ENCODE measurements at places on chromosomes 6 and 20.

GRCh38 chr6:105821777-105822176 lies 264.4 kb upstream of the PRDM1 start:
- DNase-seq: no peak

- DNase-seq: no peak
Observed at GRCh38 chr6:80226151-80226550, 119.7 kb downstream of the BCKDHB start.

GRCh38 chr6:137019476-137020272 lies 25.1 kb downstream of the IL20RA start:
- no peak for DNase-seq

DNA sequence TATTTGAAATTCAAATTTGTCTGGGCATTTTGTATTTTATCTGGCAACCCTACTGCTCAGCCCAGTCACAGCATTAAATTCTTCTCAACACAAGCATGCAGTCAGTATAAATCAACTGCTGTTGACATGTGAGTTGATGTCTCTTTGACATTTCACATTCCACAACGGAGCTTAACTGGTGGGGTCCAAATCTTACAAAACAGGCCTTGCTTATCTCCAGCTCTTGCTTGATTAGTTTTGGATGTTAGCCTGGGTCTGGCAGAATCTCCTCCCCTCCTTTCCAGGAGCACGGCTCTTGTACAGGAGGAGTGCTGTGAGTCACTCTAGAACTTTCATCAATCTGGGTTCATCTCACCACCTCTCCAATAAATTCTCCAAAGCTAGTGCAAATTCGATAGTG lies 80.8 kb upstream of the PHACTR1 start:
- DNase-seq: no peak

DNA sequence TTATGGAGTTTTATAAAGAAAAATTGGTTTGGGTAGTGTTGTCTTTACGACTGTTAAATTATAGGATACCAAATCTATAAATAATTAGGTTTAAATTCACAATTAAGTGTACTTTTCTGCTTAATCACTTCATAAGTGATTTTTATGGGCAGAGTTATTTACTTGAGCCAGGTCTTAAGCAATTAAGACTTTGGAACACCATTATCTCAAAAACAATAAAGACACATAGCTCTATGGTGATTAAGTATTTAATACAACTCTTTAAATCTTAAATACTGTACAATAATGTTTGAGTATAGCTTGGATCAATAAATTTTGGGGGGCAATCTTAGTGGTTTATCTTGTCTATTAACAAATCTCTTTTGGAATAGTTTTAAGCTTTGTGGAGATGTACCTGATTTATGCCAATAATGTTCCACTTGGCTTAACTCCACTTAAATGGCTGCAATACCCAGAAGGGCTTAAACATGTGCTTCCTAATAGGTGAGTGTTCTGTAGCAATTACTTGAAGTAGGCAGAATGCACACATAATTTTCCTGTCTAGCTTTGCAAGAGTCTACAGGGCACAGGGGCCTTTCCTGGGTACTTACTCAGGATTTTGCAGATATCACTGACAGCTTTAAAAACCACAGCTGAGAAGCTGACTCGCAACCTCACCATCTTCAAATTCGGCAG lies 7.5 kb downstream of the FERMT1 start:
- DNase-seq: no peak

DNA sequence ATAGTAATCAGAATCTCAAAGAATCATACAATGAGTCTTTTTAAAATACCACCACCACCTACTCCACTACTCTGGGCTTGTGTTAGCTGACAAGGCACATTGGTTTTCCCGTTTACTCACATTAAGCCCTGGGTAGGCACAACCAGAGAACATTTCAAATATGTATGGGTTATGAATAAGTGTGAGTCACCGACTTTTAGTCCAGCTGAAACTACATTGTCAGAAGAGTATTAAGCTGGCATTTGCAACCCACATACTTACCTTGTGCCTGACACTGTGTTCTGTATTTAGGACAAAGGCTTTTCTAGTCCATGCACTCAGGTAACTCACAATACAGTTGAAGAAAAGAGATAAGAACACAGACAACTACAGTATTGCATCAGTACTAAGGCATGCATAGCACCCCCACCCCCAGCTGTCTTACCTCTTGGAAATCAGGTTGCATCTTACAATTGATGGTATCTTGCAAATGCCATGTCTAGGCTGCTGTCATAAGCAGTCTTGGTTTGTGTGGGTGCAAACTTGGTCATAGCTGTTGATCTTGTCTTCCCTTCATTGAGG lies 40.3 kb upstream of the AHI1 start:
- DNase-seq: no peak

GRCh38 chr6:11023032-11023431 lies 21.1 kb downstream of the ELOVL2 start:
- DNase-seq: no peak

GRCh38 chr6:2229742-2230141 lies 15.7 kb downstream of the GMDS start:
- DNase-seq: peak; percentile 27

DNA sequence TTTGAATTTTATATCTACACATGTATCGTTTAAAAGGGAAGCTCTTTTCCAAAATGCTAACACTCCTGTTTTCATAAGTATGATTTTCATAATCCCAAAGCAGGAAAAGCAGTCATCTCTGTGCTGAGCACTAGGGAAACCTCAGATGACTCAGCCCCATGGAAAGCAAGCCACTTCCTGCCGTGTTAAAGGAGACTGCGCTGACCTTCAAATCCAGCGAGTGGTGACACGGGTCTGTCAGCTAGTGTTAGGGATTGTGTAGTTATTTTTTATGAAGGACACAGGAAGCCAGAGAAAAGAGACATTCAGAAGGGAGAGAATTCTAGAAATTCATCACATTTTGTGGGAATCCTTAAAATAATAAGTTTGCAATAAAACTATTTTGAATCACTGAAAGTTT lies 57.0 kb upstream of the CD93 start:
- no peak for DNase-seq

GRCh38 chr20:2729251-2729713 lies 36.7 kb downstream of the EBF4 start:
- DNase-seq: no peak

- no peak for DNase-seq
Observed at GRCh38 chr6:20955131-20955530, 420.9 kb downstream of the CDKAL1 start.

GRCh38 chr6:101015541-101015940 lies 134.4 kb upstream of the ASCC3 start:
- no peak for DNase-seq

DNA sequence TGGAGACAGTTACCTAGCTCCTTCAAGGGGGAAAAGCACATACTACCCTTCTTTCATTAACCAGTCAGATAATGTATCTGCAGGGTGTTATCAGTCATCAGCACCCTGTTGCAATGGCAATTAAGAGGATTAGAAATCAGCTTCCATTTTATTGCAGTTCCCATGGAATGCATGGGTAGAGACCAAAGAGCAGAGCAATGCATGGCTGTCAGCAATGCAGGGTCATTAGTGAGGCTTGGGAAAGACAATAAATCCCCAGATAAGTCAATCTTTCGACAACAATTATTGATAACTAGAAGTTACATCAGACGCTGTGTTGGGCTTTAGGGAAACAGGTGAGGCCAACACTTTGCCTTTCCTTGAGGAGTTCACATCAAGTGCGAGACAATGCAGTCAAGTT lies 150.9 kb downstream of the MAFB start:
- DNase-seq: no peak

DNA sequence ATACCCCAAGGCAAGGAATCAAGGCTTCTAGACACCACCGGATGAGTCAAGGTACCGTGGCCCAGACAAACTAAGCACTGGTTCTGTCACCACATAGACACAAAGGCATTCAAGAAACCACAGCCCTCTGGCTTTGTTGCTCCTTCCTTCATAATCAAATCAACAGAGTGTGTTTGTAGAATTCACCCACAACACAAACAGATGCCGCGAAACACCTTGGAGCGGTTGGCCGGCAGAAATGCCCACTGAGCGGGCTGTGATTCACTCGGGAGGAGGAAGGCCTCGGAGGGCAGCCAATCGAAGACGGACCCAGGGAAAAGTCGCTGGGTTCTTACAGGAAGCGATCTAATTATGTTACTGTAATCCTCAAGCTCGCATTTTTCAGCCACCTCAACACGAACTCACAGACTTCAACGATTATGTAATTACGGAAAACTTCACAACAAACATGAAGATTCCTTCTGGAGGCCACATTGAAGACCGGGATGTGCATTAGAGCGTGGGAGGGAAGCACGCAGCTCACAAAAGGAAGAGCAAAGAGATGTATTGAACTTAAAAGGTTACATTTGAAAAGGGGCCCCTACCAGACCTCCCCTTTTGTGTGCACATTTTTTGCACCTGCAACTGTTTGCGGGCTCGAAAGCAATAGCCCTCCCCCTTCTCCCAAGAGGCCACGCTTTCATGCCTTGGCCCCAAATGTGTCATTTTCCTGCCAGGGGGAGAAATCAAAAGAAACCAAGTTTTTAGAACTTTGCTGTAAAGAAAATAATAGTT lies 184.7 kb upstream of the PREP start:
- no peak for DNase-seq

DNA sequence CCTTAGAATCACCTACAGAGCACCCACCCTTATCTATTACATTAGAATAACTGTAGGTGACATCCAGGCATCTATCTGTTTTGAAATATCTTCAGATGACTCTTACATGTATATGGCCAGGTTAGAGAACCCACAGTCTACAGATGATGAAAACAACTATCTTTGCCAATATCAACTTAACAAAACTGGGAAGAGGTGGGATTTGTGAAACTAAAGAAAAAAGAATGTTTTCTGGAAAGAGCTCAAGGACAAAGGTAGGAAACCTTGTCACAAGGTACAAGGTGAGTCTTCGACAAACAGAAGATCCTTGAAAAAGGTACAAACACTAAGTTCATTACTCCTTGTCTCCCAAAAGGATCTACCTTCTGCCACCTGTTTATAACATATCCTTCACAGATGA lies 47.0 kb upstream of the DST start:
- DNase-seq: no peak

- no peak for DNase-seq
Observed at GRCh38 chr6:14827354-14827753, 418.5 kb upstream of the JARID2 start.

DNA sequence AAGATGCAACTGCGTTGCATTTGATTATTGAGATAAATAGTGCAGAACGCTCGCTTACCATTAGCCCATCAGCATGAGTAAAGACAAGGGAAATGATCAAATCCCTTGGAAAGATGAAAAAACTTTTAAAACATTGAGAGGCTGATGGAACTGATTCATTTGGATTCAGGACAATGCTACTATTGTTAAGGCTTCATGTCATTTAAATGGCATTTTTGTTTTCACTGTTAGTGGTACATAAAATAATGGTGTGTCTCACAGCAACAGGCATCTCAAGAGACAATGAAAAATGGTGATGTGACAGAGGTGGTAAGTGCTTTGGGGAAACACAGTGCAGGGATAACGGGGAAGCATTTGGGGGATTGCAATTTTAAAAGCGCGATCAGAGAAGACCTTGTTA lies 159.7 kb upstream of the KCNG1 start:
- DNase-seq: no peak

GRCh38 chr6:94511502-94512088 lies 1065.7 kb upstream of the MANEA start:
- no peak for DNase-seq

DNA sequence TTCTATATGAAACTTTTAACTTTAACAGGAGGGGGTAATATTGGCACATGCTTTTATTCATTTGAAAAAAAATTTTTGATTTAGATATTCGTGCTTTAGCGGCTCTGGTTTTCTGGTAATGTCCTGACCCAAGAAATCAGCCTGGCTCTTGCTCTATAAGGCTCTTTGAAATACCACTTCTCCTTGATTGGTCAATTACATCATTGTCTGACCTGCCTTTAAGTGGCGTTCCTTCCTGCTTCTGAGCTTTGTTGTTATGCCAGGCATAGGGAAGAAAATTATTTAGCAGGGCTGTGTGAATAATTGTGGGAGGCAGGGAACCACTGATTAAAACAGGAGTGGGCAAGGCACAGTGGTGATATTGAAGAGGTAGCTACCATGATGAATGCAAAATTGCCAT lies 3.9 kb downstream of the RNF144B start:
- no peak for DNase-seq

DNA sequence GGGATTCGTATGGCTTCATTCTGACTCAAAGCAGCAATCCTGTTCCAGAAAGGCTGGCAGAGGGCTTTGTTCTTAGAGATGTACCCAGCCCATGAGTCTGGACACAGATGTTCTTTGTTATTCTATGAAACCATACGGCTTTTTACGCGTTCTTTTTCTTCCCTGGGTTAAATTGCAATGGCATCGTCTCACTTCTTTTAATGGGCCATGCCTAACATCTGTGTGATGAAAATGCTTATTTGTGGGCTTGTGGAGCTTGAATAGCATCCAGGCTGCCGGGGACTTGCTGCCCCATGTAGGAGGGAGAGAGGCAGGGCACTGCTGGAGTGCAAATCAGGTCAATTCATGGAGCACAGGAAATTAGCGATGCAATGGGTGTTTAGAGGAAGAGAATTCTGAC lies 19.4 kb downstream of the FAM50B start:
- DNase-seq: no peak

GRCh38 chr6:74606582-74607071 lies 599.2 kb downstream of the COL12A1 start:
- DNase-seq: no peak

DNA sequence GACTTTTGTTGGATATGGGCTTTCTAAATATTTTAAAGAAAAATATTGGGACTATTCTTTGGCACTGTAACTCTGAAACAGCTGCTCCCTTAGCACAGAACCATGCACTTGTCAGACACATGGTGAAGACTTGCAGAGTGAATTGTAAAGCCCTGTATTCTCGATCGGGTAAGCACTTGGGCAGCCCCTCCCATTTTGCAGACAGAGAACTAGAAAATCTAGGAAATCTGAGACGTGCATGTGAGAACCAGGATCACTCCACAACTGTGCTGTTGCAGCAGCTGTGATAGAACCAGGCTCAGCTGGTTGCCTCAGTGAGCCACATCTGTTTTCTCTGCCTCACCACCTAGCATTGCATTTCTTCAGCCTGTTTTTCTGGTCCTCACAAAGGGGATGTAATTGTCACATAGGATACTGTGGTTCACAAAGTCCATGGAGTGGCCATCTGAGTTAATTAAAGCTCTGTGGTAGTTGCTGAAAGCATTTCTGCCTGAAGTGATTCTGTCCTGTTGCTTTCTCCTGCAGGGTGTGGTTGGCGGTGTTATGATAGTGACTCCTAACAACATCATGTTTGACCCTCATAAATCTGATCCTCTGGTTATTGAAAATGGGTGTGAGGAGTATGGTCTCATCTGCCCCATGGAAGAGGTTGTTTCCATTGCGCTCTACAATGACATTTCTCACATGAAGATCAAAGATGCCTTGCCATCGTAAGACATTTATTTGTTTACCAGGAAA lies 71.8 kb upstream of the HINT3 start:
- no peak for DNase-seq

Measured in WTC11 (cell line).